LHCN-M2 (cell line): ENCODE measurements at places on chromosomes 1 and 21.

DNA sequence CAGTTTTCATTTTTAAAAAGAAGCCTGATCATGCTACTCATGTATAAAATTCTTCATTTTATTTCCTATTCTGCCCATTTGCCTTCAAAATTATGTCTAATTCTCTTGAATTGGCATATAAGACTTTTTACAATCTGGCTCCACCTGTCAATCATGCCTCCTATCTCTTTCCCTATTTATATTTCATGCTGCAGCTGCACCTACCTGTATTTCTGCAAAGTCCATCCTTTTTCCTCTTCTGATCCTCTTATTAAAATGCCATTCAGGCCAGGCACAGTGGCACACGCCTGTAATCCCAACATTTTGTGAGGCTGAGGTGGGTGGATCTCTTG lies 30.6 kb upstream of the UAP1 start:
- DNase-seq = no peak

DNA sequence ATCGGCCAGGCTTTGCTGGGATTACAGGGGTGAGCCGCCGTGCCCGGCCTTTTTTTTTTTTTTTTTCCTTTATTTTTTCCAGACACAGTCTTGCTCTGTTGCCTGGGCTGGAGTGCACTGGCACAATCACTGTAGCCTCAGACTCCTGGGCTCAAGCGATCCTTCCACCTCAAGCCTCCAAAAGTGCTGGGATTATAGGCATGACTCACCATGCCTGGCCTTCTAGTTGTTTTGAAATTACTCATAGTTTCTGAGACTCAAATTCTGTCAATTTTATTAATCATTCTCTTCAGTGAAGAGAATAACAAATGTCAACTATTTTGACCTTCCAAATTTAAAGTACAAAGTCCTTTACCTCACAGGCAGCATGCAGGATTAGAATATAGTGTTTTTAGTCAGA lies 374.5 kb downstream of the PLA2G4A start:
- DNase-seq = no peak

DNA sequence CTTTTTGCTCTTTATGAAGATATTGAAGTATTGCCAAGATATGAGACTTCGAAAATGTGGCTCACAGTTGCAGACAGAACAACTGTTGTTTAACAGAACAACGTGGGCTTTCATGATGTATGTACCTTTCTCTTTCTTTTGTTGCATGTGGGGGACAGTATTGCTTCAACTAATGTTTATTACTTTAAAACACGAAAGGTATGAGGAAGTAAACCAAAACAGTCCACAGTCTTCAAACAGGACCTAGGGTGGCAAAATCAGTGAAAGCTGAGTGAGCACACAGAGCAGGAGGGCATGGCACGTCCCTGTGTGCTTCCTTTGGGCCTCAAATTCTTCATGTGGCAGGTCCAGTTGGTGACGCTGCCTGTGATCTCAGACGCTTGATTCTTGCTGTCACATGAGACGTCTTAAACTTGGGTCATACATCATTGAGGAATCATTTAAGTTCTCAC lies 7.8 kb upstream of the CHAF1B start:
- no peak for DNase-seq

GRCh38 chr1:201825245-201825644 lies 3.7 kb upstream of the IPO9 start:
- DNase-seq = no peak

GRCh38 chr1:27868932-27869718 lies 3.2 kb upstream of the THEMIS2 start:
- DNase-seq = no peak

DNA sequence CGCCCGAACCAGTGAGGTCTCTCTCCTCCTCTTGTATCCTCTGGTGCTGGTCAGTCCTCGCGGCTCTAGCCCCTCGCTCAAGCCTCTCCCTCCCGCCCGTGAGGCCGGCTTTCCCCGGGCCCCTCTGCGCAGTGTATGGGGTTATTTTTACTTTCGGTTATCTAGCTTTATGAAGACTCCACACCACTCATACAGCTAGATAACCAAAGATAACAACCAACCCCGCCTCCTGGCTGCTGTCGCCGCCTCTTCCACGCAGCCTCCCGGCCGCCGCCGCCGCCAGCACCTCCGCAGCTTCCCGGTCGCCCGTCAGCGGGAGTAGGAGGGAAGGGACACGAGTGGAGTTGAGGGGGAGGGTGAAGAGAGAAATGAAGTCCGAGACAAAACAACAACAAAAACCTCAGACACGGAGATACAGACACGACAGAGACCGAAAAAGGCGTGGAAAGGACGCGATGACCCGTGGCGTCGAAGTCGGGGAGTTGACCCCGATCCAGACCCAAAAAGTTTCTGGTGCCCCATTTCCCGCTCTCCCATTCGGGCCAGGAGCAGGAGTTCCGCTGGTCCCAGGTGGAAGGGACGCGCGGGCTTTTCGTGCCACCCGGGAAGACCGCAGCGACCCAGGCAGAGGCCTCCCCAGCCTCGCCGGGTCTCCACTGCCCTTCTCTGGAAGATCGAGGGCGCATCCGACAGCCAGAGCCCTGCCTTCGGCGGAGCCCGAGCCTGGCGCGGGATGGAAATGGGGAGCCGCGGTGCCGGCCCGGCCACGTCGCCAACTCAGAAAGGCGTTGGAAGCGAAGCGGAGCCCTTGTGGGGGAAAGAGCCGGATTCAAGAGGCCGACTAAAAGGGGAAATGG lies 51.4 kb downstream of the RHBG start:
- DNase-seq = no peak
